Body of pancreas (tissue), 4 donors: ENCODE measurements at places on chromosomes 5 and 9. TPM values are rescaled to one million over a fixed set of nuclear protein-coding genes. Genes with fewer than 3 reads are reported as not detected.

DNA sequence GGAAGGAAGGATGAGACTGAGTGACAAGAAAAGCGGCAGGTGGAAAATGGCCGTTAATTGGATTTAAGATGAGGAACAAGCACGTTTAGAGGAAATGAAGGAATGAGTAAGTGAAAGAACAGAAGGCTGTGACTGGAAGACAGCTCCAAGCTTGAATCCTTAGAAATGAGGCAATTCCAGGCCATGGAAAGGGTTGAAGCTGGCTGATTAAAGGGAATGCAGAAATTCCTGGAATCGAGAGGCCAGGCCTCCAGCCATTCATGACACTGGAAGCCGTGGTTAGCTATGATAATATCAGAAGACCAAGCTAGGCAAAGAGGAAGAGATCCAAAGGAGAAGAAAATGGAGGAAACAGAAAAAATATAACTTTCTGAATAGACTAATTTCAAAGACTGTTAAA lies 84.2 kb downstream of the ARL15 start:
- no peaks in the 10 kb centered on the region for H3K4me1 ChIP-seq
- no peaks in the 10 kb centered on the region for H3K27me3 ChIP-seq
- H3K36me3 ChIP-seq, result no peaks in the 10 kb centered on the region
- no peak overlapping the region for H3K27ac ChIP-seq

DNA sequence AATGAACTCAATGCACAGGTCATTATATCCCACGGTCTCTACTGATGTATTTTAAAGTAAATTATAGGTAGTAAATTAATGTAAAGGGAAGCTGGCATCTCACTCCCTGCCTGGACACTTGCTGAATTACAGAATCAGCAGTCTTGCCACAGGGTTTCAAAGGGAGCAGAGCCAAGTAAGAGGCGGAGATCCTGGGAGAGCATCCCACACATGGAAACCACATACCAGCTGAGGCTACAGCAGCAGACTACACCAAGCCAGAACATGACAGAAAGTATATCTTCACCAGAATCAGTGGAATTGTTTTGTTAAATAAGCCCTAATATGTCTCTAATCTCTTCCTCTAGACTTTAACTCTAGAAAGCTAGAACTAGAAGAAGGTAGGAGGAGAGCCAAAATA lies 1689.2 kb upstream of the WWC1 start:
- H3K27me3 ChIP-seq, result no peaks in the 10 kb centered on the region
- no peak overlapping the region for H3K27ac ChIP-seq
- no peaks in the 10 kb centered on the region for H3K4me1 ChIP-seq
- H3K4me3 ChIP-seq, result no peak overlapping the region
- no peaks in the 10 kb centered on the region for H3K36me3 ChIP-seq

GRCh38 chr5:167402671-167403070 lies 888.8 kb upstream of the WWC1 start:
- H3K36me3 ChIP-seq, result no peaks in the 10 kb centered on the region
- DNase-seq, result no peak
- no peak overlapping the region for H3K27ac ChIP-seq
- H3K4me1 ChIP-seq, result no peaks in the 10 kb centered on the region
- H3K27me3 ChIP-seq, result no peaks in the 10 kb centered on the region

The RNF180 gene
- total RNA-seq, result 9.2 TPM

The TLX3 gene
- not detected for total RNA-seq

DNA sequence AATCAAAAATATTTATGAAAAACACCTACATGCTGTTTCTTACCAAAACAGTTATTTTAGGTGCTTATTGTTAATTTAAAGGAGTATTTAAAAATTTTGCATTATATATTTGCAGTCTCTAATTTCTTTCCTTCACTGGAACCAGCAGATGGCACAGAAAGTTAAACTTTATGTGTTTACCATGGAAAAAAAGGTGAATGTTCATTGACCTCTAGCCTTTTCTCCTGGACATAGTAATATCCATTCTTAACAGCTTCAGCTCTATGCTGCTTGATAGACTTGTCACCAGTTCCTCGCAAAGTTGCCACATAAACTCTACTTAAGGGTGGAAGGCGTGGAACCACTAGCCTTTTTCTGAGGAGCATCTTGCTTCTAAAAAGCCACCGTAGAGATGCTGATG lies 38.7 kb upstream of the NUDT12 start:
- H3K27ac ChIP-seq, result no peak overlapping the region
- H3K27me3 ChIP-seq, result no peaks in the 10 kb centered on the region
- no peak for DNase-seq
- no peak overlapping the region for H3K4me3 ChIP-seq
- H3K4me1 ChIP-seq, result no peaks in the 10 kb centered on the region

The LIX1 gene
- 0.26 TPM for total RNA-seq

The GABRA1 gene
- total RNA-seq, result not detected
